CD4-positive, alpha-beta T cell (primary cell): ENCODE measurements at places on chromosomes 5 and 9.

GRCh38 chr5:3517348-3517747 is 78.3 kb upstream of the IRX1 start:
- DNase-seq = no peak

DNA sequence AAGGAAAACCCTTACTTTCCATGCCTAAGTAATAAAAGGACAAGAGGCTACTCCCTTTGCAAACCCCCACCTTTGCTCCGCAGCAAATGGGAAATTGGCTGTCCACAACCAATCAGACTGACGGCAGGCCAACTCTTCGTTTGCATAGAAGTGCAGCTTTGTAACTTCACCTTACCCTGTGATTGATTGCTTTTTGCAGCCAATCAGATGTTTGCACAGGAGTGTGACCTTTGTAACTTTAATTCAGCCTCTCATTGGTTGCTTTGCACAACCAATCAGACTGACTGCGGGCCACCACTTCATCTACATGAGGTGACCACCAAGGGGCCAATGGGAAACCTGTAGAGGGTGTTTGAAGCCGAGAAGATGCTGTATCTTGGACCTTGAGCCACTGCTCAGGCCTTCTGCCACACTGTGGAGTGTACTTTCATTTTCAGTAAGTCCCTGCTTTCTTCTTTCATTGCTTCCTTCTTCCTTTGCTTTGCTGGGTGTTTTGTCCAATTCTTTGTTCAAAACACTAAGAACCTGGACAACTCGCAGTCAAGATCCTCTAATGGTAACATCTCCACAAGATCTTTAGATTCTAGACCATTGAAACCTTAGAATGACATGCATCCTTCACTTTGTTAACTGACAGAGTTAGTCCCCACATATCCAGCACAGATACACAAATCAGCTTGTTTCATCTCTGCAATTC is 51.3 kb upstream of the FREM1 start:
- DNase-seq = no peak

DNA sequence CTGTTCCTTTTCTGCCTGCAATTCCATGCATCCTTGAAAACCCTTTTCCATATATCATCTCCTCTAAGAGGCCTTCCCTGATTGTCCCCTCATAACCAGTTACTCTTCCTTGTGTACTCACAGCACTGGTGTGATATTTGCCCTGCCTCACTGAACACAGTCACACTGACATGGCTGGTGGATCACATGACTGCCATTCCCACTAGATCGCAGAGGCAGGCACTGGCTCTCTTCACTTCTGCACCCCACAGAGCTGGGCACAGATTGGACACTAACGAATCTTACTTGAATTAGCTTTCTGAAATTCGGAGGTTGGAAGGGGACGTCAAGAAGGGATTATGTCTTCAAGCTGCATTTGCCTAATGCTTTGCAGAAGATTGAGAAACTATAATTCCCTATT is 208.0 kb downstream of the PAPPA start:
- no peak for DNase-seq

DNA sequence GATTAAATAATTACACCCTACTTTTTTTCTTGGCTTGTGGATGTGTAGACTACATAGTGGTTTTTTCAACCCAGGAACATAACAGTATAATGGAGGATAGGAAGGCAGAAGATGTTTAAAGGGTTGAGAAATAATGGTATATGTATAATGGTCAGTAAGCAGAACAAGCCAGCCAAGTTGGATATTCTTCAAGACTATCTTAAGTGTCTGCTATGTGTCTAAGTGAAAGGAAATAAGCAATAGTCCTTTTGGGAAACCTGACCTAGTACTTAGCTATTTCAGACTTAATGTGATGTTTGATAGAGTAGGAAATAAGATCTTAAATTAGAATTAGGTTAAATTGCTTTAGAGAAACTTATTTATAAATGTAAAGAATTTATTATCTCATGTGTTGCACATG is 85.7 kb downstream of the PTPDC1 start:
- DNase-seq = no peak

DNA sequence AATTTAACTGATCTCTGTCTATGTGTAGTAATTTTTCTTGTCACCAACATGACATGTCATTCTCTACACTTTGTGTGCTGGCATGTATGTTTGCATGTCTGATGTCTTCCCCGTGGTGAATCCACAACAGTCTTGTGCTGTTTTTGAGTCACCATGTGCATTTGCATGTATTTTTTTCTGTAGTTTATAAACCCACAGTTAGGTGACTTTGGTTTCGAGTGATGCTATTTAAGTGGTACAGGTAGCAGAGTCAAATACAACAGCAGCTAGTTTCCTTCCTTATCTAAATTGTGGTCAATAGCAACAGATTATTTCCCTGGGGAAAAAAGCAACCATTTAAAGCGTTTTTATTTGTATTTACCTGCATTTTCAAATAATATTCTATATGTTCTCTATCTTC is 89.9 kb upstream of the FSD1L start:
- DNase-seq = no peak

GRCh38 chr9:70228118-70228517 is 30.7 kb upstream of the SMC5 start:
- no peak for DNase-seq

GRCh38 chr9:121271368-121272341 is 3.7 kb downstream of the GSN start:
- DNase-seq = no peak
